ENCODE measurements at places on chromosomes 4 and X.

- DNase-seq: no peak
Observed at GRCh38 chrX:39813631-39814277, 284.0 kb downstream of the BCOR start.

GRCh38 chr4:138507522-138507921 lies 265.4 kb upstream of the SLC7A11 start:
- DNase-seq: no peak

DNA sequence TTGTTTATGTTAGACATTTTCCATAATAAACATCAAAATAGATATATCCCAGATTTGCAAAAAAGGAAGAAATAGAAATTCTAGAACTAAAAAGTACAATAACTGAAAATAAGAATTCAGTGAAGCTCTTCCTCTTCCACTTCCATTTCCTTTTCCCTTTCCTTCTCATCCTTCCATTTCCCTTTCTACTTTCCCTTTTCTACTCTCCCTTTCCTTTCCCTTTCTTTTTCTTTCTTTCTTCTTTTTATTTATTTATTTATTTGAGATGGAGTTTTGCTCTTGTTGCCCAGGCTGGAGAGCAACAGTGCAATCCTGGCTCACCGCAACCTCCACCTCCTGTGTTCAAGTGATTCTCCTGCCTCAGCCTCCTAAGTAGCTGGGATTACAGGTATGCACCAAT lies 30.6 kb upstream of the OPHN1 start:
- DNase-seq: no peak

DNA sequence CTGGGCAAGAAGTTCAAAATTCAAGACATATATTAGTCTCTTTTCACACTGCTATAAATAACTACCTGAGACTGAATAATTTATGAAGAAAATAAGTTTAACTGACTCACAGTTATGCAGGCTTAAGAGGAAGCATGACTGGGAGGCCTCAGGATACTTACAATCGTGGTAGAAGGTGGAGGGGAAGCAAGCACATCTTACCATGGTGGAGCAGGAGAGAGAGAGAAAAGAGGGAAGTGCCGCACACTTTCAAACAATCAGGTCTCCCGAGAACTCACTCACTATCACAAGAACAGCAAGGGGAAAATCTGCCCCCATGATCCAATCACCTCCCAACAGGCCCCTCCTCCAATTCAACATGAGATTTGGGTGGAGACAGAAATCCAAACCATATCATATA lies 273.3 kb upstream of the RASGEF1B start:
- no peak for DNase-seq

DNA sequence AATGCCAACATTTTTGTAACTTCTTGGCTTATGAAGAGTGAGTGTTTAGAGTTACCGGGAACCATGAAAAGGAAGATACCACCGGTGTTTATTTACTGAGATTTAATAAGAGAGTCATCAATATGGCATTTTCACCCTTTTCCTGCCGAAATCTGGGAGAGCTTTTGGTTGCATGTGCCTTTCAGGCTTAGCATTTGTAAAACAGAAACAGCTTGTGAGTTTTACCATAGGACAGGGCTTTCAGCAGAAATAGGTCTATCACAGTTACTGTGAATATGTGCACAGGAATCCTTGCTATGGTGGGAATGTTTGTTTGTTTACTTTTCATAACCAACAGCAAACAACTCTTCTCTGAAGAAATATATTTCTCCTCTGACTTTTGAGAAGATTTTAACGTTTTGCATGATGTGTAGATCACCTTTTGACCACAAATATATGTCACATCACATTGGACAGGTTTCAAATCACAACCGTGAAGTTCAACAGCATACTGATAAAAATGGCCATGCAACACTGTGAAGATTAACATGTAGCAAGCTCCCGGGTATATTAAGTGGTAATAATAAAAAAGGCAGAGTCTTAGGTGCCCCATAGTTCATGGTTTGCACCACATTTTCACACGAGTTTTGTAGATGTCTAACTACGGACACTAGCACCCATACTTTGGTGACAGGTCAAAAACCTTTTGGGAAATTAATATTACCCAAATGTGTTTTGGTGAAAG lies 21.3 kb downstream of the ARHGAP24 start:
- no peak for DNase-seq

GRCh38 chrX:15761564-15762191 lies 23.6 kb downstream of the CA5B start:
- DNase-seq: no peak

- DNase-seq: no peak
Observed at GRCh38 chr4:14844061-14844460, 158.2 kb upstream of the CPEB2 start.

Measured in stimulated activated CD4-positive, alpha-beta T cell treated with anti-CD3 and anti-CD28 coated beads, Interleukin-1b, Interleukin-23, amount 100 ng/mL, for 24 hours (primary cell).